Stimulated activated CD4-positive, alpha-beta T cell treated with anti-CD3 and anti-CD28 coated beads, Interleukin-4, amount 100 ng/mL, for 4 hours (primary cell): ENCODE measurements at places on chromosomes 13 and 19.

GRCh38 chr19:38812841-38813320, at the start of gene LGALS4:
LGALS4 (minus strand) TSS chr19:38812945; CDS start chr19:38812886, 59 bp downstream.
- no peak for DNase-seq

- DNase-seq: no peak
Observed at GRCh38 chr19:30558793-30559192, 186.6 kb downstream of the ZNF536 start.

- DNase-seq: no peak
Observed at GRCh38 chr13:38514575-38514974, 164.9 kb downstream of the UFM1 start.

DNA sequence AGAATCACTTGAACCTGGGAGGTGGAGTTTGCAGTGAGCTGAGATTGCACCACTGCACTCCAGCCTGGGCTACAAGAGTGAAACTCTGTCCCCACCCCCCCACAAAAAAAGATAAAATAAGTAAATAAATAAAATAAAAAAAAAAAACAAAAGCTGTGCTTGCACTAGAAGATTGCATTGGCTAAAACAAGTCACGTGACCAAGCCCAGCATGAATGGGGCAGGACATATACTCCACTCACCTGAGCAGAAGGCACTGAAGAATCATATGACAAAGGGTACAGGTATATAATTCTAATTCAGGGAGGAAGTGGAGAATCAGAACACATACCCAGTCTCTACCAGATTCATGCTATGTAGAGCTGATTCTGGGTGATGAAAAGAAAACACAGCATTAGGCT, 36.6 kb downstream of the CYP4F22 start:
- no peak for DNase-seq

GRCh38 chr13:113550453-113550852, 34.1 kb upstream of the TFDP1 start:
- no peak for DNase-seq

- DNase-seq: no peak
Observed at GRCh38 chr19:1618157-1619093, 13.2 kb upstream of the UQCR11 start.

DNA sequence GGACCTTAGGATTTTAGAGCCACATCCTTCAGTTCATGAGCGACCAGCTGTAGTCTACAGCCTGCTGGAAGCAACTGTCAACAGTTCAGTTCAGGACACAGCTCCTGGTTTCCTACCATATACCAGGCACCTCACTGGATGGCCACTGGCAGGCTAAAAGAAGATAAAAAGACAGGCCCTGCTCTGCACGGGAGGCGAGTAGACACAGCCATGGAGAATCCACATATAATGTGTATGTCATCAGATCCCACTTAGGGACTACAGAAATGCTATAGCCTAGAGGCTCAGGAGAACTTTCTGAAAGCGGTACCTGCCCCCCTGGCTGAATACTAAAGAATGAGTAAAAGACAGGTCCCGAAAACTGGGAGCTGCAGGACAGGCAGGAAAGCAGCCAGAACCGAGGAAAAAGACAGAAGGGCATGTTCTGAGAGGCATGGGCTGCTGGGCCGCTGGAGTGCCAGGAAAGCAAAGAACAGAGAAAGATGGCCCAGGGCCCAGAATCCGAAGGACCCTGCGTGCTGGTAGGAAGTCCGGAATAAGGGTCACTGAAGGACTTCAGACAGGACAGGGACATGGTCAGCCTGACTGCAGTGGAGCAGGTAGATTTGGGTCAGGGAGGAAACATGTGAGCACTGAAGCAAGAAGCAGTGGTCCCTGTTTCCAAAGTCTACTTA, 23.5 kb downstream of the DZIP1 start:
- no peak for DNase-seq

GRCh38 chr19:31408460-31409124, 59.4 kb upstream of the TSHZ3 start:
- DNase-seq: no peak

DNA sequence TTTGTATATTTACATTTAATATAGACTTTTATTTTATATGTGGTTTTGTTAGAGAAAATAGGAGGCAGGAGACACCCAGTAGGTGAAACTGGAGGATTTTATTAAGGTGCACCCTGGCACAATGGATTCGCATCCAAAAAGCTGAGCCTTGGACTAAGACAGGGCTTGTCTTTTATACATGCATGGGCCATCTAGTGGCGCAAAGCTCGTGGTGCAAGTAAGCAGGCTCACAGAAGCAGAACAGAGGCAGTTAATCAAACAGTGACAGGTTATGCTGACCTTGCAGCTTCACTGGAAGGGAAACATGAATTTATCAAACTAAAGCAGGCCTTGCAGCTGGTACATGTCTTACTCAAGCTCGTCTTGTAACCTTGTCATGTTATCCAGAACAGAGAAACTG, 58.8 kb upstream of the ZNF681 start:
- peak; percentile 14 for DNase-seq

DNA sequence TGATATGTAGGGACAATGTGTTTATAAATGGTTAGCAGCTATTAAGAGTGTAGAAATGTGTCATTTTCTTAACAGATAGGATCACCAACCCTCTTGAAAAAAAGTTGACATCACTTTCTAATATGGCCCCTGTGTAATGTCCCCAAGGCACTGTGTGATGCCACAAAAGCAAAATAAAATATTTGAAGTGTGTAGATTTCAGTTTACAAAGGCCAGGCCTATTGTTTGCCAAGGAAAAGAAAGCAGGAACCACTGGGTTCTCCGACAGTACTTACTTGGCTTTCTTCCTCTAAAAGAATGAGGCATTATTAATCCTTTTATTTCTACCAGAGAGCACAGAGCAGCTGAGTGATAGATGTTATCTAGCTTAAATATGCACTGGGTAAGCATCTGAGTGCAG, 10.5 kb upstream of the GJA3 start:
- no peak for DNase-seq

- no peak for DNase-seq
Observed at GRCh38 chr13:109985871-109986450, 199.6 kb upstream of the IRS2 start.

DNA sequence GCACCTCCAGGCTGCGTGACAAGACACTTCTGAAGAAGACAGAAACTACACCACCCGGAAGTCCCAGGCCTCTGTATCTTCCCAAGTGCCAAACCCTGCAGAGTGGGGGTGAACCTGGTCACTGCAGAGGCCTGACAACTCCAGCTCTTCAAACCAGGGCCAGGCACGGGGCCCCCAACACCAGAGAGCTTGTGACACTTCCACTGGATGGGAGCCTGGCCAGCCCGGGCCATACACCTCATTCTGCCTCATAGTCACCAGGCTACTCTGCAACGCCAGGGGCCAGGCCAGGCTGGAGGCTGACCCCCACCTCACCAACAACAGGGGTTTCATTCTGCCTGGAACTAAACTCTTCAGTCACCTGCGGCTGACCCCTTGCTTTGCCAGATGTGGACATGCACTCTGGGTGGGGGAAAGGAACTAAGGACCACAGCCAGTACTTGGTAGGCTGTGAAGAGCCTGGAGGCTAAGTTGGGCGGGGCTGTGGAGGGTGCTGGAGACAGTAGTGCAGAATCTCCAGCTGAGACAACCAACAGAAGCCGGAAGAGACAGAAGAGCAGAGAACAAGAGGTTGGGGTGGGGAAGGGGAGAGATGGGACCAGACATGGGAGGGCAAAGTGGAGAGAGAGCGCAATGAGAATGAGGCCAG, 23.0 kb downstream of the TUBA3C start:
- no peak for DNase-seq

DNA sequence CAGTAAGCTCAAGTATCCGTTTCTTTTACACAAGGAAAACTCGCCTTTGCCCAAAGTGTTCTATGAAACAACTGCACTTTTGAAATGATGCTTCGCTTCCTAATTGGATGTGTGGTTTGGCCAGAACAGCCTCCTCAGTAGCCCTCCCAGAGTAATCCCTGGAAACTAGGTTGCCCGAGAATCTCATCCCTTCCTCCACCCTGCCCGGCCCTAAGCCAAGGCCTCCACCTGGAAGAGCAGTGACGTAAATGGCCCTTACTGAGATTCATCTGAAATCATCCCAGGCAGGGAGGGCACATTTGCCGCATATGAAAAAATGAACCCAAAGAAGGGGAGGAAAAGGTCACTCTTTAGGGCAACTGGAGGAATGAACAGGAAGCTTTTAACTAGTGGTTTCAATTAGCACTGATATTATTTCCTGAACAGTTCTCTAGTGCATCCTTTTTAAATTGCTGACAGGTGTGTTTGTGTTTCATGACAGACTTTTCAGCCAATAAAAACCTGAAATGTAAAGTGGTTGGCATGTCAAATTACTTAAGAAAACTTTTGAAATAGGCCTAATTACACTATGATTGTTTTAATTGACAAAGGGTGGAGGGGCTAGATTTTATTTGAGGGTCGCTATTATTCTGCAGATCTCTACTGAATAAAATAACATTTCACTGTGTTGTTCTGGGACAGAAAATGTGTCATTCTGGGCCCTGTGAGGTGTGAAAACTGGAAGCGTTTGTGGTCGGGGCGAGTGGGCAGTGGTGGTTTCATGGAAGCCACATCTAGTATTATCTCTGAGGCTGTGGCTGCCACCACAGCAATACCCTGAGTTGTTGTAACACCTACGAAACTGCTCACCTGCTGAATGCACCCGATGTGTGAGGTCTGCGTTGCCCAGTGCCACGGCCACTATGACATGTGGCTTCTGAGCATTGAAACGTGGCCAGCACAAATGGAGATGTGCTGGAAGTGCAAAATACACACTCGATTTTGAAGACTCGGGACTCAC, 112.1 kb downstream of the ZIC5 start:
- DNase-seq: peak; percentile 6

GRCh38 chr13:51000571-51001260, 91.1 kb downstream of the RNASEH2B start:
- no peak for DNase-seq

DNA sequence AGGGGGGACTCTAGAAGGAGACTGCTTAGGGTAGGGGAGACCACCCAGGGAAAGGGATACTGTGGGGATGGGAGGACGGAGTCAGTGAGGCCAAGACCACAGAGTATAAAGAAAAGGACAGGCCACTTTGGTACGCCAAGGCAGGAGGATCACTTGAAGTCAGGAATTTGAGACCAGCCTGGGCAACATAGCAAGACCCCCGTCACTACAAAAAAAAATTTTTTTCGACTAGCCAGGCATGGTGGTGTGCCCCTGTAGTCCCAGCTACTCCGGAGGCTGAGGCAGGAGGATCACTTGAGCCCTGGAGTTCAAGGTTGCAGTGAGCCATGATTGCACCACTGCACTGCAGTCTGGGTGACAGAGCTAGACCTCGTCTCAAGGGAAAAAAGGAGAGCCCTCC, 6.6 kb downstream of the IFNL3 start:
- DNase-seq: no peak

DNA sequence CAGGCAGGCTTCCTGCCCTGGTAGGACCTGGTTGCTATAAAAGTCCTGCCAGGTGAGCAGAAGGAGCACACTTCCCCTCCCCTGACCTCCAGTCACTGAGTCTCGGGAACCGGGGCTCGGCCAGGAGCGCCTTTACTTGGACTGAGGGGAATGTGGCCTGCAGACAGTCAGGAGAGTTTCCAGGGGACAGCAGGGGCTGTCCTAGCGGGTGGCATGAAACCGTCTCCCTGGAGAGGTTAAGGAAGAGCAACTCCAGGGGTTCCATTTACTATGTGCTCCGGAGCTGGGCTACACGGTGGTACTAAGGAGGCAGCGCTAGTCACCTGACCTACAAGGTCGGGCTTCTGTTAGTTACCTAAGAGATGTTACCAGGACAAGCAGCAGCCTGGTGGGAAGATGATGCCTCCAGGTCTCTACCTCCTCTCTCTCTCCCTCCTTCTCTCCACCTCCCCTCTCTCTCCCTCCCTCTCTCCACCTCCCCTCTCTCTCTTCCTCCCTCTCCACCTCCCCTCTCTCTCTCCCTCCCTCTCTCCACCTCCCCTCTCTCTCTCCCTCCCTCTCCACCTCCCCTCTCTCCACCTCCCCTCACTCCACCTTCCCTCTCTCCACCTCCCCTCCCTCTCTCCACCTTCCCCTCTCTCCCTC, 4.1 kb upstream of the CNOT3 start:
- no peak for DNase-seq

DNA sequence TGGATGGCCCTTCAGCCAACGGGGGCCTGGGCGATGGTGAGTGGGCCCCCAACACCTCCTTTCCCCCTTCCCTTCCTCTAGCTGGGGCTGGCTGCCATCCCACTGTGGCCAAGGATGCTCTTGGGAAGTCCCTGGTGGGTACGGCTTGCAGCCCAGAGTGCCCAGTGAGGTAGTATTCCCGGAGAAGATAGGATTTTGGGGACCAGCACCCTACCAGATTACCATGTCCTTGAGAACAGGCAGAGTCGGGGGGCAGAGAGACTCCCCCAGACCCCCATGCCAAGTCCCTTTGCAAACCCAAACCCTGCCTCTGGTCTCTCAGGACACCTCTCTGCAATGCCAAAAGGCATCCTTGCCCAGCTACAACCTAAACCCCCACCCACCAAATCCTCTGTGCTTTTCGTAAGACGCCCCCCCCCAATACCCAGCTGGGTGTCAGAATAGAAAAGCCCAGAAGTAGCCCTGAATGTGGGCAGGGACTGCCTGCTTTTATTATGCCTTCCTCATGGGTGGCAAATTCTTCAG, 1.7 kb downstream of the HIF3A start:
- no peak for DNase-seq

- no peak for DNase-seq
Observed at GRCh38 chr13:35978607-35979316, 152.4 kb downstream of the DCLK1 start.

GRCh38 chr19:3369337-3370213, 3.2 kb downstream of the NFIC start:
- DNase-seq: no peak

GRCh38 chr19:41601771-41602170, 25.1 kb downstream of the CEACAM4 start:
- no peak for DNase-seq

DNA sequence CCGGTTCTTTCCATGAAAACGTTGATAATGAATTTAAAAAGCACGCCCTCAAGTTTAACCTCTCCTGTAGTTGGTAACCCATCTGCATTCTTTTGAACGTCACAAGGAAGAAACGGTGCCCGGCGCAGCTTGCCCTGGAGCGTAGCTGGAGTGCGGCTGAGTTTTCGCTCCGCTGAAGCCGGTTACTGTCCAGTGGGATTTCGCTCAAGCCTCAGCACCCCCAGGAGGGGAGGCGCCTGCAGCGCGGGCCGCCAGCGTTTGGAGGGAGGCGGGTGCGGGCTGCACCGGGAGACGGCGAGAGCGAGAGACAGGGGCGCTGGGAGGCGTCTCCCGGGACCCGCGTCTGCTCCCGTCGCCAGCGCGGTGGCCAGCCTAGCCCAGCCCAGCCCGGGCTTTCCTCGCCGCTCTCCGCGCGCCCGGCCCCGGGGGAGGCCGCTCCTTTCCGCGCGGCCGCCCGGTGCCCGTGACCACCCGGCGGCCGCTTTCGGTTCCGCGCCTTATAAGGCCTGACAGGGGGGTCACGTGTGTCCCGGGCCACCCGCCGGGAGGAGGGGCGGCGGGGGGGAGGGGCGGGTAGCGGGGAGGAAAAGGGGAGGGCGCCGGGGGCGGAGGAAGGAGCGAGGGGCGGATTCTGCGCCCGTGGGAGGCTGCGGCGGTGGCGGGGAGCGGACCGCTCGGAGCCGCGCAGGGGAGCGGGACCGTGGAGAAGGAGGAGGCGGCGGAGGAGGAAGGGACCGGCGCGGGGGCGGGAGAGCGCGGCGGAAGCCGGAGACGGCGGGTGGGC, 8.3 kb upstream of the DGKH start:
- peak; percentile 89 for DNase-seq
